ENCODE measurements at places on chromosomes 5 and 9.
A peak's percentile ranks its signal among the peaks of the same experiment; 100 is the strongest.

DNA sequence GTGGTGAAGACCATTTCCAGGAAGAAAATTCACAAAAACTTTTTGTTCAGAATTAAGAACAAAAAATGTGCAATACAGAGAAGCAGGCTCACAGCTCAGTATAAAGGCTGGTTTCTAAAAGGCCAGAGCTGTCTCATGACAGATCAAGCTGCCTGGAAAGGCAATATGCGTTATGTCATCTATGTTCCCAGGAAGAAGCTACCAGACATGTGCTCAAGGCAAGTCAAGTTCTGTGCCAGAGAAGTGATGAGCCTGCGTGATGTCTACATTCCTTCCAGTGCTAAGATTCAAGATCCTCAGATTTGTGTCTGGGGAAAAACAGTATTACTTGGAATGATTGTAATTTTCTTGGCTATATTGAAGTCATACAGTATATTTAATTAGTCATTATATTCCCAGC lies 104.3 kb downstream of the PDE4D start:
- DNase-seq = no peak

- DNase-seq = no peak
Observed at GRCh38 chr5:135978993-135979392, 24.2 kb upstream of the LECT2 start.

DNA sequence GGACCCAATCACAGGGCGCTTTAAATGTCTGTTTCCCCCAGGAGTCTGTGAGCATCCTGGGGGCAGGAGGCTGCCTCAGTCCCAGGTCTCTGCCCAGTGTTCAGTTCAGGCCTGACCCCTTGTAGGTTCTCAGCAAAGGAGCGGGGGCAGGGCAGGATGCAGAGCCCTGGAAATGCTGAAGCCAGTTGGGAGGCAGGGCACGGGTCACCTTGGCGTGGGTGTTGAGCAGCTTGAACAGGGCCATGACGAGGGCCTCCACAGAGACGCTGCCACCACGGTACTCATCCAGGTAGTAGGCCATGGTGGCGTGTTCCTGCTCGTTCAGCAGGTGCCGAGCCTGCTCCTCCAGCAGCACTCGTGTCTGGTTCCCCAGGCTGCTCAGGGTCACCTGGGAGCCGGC lies 36.3 kb upstream of the AKNA start:
- DNase-seq = no peak

DNA sequence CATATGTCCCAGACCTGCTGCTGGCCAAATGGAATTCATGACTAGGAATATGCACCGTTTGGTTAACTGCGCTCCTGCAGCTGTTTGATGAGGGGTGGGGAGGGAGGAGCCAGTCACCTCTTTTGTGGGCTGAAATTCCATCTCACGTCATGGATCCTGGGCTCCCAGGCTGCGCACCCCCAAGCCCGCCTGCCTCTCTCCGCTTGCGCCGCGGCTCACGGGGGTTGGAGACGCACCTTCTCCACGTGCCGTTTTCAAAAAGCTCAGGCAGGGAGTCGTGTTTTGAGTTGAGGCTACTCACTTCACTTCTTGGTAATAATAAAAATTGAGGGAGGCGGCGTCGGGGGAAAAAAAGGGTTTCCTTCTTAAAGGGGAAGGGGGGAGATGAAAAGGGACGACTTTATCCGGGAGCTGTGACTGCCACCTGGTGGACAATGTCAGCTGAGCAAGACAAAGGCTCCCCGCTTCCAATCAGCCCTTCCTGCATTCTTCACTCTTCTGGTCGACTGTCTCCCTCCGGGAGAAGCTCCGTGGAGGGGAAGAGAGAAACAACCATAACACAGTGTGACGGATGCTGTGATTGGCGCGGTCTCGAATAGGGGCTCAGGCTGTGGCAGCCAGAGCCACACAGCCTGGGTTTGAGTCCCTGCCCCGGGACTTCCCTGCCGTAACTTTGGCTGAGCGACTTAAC lies 15.9 kb upstream of the C5orf47 start:
- DNase-seq = peak; percentile 82
